ENCODE measurements at places on chromosomes 5 and 9.

DNA sequence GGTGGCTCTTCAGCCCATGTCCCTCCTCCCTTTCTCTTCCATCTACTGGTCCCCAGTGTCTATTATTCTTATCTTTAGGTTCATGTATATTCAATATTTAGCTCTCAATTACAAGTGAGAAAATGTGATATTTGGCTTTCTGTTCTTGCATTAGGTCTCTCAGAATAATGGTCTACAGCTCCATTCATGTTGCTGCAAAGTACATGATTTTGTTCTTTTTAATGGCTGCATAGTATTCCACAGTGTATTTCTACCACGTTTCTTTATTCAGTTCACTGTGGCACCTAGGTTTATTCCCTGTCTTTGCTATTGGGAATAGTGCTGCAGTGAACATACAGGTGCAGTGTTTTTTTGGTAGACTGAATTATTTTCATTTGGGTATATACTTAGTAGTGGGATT lies 1308.8 kb downstream of the EFNA5 start:
- no peak for DNase-seq

GRCh38 chr5:31300501-31300900 lies 107.0 kb downstream of the CDH6 start:
- no peak for DNase-seq

DNA sequence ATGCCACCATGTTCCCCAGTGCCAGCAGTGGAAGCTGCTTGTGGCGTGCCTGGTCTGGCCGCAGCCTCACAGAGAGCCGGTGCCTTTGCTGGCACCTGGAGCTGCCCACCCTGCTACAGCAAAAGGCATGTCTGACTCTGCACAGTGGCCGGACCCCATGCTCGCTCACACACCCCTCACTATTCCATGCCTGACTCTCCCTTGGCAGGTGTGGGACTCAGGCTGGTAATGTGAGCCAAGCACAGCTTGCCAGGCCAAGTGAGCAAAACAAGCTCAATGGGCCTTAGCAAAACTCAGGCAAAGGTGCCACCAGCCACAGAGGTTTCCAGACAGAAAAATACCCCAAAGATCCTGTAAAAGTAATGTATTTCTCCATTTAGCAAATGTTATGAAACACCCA lies 15.5 kb downstream of the GNA14 start:
- no peak for DNase-seq

- DNase-seq, result peak; percentile 19
These were observed 242.3 kb upstream of the PTGER4 start for GRCh38 chr5:40437452-40437861.

DNA sequence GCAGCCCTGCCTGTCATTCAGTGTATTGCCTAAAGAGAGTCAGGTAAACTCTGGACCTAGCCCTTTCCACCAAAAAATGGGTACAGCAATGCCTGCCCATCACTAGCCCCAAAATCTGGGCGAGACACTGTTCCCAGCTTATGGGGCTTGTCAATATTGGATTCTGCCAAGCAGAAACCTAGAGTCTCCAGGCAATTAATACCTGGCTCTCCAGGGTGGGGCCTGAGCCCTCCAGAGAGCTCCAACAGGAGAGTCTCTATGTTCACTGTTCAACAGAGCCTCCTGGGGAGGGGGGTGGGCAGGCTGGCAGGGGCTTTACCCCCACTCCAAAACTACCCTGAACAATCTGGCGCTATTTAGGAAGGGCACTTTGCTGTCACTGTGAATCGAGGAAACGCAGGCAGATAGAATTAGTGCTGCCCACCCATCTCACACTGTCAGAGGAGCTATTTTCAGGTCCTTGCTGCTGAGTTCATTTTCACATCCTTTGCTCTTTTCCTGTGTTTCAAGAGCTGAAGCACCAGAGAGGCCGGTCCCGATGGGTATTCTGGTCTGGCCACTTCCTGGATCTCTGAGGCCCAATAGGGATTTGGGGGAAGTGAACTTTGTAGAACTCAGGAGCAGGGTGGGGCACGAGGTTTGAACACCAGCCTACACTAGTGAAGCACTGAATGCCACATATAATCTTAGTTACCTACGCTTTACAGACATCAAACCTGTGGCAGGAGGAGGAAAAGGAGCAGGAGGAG lies 121.8 kb downstream of the C5orf15 start:
- no peak for DNase-seq

DNA sequence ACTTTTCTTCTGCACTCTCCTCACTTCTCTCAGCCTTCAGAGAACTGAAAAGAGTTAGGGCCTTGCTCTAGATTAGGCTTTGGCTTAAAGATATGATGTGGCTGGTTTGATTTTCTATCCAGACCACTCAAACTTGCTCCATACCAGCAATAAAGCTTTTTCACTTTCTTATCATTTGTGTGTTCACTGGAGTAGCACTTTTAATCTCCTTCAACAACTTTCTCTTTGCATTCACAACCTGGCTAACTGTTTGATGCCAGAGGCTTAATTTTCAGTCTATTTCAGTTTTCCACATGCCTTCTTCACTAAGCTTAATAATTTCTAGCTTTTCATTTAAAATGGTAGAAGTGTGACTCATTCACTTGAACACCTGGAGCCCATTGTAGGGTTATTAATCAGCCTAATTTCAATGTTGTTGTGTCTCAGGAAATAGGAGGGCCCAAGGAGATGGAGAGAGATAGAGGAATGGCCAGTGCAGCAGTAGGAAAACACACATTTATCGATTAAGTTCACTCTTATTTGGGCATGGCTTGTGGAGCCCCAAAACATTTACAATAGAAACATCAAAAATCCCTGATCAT lies 5.9 kb downstream of the ATPSCKMT start:
- DNase-seq, result no peak

DNA sequence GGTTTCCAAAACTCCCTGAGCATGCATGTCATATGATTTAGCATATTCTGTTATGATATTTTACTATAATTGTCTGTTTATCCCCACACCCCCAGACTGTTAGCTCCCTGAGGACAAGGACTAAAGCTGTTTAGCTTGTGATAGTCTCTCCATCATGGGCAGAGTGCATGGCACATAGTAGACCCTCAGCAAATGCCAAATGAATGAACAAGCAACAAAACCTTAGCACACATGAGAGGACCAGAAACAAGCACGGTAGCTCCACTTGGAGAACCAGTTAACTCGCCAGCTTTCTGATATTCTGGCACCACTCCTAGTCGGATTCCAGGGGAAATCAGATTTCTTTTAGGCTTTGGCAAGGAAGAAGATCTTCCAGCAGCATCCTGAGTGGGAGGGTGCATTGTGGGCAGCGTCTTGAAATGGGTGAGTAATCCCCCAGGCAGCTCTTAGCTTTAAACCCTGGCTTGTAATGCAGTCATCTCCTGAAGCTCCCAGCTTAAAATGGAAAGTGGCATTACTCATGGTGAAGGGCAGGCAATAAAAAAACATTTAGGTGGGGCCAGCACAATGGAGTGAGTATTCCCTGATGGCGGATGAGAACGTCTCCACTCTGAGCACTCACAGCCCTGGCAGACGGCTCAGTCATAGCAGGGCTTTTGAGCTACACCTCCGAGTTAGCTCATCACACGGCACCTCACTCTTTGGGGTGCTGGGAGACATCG lies 41.1 kb downstream of the FGF1 start:
- peak; percentile 97 for DNase-seq

GRCh38 chr5:91194824-91195381 lies 188.2 kb downstream of the ARRDC3 start:
- DNase-seq, result no peak
